CD4-positive, alpha-beta T cell treated with Interferon alpha-2 for 1 hour (primary cell): ENCODE measurements at places on chromosomes 1 and 21.
A peak's percentile ranks its signal among the peaks of the same experiment; 100 is the strongest.

DNA sequence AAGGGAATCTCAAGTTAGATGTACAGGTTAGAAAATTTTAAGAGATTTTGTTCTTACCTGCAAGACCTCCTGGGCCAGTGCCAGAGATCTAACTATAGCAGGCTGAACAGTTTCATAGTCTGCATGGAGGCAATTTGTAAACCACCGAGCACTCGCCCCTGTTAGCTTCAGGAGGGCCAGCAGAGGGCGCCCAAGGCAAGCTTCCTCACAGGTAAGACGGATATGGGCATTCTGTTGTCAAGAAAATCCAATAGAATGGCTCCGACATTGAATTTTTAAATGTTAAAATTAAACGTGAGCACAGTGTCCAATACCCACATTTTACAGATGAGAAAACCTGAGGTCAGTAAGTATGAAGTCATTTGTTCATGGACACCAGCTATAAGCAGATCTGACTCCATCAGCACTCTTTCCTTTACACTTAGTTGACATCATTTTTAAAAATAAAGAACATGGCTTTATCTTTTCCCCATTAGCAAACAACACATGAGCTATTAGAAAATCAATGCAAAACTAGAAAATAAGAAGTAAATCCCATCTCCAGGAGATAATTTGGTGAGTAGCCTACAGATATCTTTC lies 2.2 kb downstream of the REG4 start:
- DNase-seq = peak; percentile 61

- DNase-seq = no peak
These were observed 34.3 kb upstream of the RAP1GAP start for GRCh38 chr1:21703318-21703963.

- no peak for DNase-seq
These were observed 302.4 kb upstream of the NR5A2 start for GRCh38 chr1:199725002-199725565.

DNA sequence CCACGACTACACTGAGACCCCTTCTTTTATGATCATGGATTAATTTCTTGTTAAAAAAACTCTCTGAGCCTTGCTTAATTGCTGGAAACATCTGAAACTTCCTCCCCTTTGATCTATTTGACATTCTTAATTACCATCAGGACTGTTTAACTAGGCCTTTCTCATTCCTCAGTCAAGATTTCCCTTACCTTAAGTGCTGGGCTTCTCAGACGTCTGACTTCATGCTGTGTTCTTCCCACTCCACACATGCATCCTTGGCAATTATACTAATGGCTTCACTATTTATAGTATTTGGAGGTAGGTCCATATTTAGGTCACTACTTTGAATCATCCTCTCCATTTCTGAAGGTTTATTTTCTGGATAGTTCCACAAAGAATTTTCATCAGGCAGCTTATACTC lies 341.3 kb upstream of the TMPRSS15 start:
- DNase-seq = no peak

DNA sequence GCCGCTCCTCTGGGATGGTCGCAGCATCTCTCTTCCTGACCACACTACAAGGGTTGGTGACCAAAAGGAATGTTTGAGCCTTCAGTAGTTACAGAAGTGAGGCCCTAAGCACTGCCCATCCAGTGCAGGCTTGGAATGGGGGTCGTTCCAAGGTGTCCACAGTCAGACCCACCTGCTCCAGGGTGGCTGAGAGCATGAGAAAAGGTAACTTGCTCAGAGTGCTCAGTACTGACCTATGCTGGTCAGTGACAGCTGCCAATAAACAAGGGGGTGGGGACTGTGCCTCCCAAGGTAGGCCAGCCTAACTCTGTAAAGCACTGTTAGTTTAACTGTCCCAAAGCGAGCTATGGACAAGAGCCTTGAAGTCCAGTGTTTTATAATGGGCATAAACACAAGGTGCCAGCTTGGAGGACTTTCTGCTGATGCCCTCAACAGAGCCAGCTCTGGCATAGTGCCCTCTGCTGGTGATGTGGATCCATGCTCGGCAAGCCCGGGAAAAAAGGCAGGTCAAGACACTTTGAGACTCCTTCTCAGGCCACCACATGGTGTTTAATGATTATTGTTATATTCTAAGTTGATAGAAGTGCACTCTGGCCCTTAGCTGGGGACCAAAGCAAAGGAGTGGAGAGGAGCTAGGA lies 78.1 kb upstream of the DNAH14 start:
- peak; percentile 6 for DNase-seq

DNA sequence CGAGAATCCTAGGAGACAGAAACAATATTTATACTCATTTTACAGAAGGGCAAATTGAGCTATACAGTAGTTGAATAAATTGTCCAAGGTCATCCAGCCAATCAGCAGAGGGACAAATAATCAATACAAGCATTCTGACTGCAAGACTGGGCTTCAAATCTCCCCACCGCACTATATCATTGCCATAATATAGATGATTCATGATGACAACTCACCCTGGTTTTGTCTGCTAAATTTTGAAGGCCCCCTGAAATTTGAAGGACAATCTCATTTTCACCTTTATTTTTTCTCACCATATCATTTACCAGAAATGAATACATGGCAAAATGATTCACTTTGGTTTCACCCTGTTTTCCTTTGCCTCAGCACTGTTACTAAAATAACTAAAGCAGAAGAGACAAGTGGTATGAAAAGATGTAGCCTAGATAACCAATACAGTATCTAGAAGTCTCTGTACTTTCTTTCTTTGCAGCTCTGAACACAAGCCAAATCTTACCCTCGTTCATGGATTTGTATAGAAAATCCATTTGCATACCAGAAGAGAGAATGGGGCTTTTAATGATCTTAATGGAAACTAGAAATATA lies 292.5 kb downstream of the TTLL7 start:
- DNase-seq = no peak

GRCh38 chr1:208025031-208025430 lies 114.1 kb upstream of the CD34 start:
- no peak for DNase-seq

GRCh38 chr1:178310685-178311105 lies 186.1 kb downstream of the CLEC20A start:
- no peak for DNase-seq

DNA sequence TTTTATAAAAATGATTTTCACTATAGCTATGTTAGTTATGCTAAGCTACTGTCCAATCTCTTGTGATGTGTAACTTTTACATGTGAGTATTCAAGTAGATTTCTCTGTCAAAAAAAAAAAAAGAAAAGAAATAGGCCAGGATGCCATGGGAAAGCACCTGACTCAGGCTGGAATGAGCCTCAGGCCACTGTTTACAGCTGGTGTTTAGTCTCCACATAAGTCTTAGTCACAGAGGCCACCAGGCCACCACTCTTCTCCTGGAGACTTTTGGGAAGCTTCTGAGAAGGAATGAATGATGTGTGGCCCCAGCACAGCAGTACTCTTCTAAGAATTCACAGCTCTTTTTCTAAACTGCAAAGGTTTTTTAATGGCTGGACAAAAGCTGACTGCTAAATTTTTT lies 48.9 kb downstream of the CHML start:
- no peak for DNase-seq

GRCh38 chr1:26043765-26044164 lies 2.2 kb downstream of the SLC30A2 start:
- DNase-seq = no peak

- no peak for DNase-seq
These were observed 8.1 kb upstream of the NCF2 start for GRCh38 chr1:183598386-183598785.

DNA sequence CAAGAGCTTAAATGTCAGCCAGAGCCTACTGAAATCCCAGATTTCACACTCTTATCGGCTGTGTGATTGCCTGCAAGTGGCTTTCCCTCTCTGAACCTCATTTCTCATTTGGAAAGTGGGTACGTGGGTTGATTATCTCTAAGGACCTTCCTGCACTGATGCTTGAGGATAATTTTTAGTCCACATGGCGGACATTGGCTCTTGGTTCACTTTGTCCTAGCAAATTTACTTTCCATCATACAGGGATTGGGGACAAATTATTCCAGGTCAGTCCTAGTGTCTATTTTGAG lies 111.6 kb downstream of the ACTL8 start:
- no peak for DNase-seq

- no peak for DNase-seq
These were observed 49.9 kb upstream of the GUCA2A start for GRCh38 chr1:42214447-42214871.

GRCh38 chr1:967466-968343 lies 1.4 kb downstream of the PLEKHN1 start:
- no peak for DNase-seq

GRCh38 chr1:231241750-231242149 lies 738 bp downstream of the GNPAT start:
- no peak for DNase-seq

DNA sequence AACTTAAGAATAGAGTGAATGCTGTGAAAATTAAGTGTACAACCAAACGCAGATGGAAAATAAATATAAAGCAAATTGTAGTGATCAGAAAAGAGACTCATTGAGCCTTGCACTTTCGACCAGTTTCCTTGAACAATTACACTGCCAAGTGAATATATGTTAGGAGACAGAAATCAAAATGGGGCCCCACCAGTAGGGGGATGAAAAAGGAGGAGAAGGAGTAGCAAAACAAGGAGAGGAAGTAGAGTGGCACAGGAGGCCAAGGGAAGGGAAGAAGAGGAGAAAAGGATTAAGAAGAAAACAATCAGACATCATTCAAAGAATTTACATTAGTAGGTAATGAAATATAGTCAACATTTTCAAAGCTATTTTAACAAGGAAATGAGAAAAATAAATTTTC lies 1770.6 kb downstream of the PLA2G4A start:
- DNase-seq = no peak

DNA sequence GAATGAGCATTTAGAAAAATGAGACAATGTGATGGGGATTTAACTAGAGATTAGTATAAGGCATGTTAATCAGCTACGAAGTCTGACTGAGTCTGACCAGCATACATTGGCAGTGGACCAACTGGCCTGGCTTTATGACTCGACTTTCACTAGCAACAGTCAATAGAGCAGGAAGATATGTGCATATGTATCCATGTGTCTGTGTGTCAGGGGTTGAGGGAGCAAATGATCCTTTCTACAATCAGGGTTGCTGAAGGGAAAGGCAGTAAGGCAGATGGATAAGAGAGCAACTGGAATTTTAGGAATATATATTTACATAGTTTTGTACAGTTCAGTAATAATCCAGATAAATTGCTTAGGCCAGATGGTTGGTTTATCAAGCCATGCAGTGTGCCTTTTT lies 645.6 kb downstream of the PLA2G4A start:
- no peak for DNase-seq

- DNase-seq = no peak
These were observed 1415.8 kb upstream of the B3GALT2 start for GRCh38 chr1:194602184-194602583.
